H4 (cell line): ENCODE measurements at places on chromosomes 3 and 15.

GRCh38 chr3:127203024-127203423 is 10.1 kb downstream of the PRR23E start:
- DNase-seq = no peak

DNA sequence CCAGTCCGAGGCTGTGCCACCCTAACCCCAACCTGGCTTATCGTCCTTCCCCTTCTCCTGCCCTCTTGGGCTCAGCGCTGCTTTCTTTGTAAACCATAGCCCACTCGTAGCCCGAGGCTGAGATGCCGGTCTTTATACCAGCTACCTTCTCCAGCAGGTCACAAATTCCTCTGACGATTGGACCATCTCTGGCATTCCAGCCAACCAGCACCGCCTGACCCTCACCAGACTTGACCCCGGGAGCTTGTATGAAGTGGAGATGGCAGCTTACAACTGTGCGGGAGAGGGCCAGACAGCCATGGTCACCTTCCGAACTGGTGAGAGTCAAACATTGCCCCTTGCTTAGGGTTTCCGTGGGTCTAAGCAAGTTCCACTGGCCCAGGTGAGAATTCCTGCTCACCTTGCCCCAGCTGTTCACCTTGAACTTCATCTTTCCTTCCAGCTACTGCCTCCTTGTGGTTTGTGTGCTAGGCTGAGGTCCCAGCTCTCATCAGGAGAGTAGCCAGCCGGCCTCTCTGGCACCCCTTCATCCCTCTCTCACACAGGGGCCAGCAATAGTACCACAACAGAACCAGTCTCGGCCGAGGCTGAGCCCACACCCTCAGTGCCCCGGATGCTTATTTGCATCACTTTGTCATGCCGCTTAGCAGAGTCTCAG is 66.7 kb downstream of the BOC start:
- DNase-seq = no peak

DNA sequence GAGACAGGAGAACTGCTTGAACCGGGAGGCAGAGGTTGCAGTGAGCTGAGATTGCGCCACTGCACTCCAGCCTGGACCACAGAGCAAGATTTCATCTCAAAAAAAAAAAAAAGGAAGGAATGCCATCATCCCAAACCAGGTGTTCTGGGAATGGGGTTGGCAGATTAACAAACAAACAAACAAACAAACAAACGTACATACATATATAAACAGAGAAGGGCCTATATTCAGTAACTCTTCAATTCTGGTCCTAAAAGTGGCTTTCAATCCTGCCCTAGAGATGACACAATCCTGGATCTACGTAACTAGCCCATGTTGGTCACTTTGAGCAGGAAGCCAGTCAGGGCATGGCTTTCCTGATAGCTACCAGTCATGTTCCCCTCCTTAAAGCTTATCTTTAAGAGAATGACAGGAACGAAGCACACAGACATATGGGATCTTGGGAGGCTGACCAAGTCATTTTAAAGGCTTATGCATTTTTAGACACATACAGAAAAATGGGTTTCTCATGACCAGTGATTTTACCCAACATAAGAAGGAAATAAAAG is 29.9 kb upstream of the RAB11A start:
- no peak for DNase-seq

GRCh38 chr15:37219211-37219701 is 118.9 kb upstream of the MEIS2 start:
- DNase-seq = no peak

DNA sequence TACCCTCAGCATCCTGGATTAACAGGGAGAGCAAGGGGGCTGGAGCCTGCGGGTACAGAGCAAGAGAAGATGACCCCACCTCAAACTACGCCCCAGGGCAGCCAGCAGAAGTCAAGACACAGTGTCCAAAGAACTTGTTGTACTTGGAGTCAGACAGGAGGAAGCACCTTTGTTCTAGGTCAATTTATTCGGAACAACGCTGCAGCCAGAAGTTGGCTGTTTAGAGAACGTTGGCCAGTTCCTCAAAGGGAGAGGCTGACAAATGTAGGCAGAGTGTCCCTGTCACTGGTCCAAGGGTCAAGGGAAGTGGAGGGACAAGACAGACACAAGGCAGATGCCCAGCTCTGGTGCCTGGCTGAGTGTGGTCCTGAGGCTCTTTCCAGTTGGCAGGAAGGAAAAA is 32.1 kb upstream of the PIAS1 start:
- DNase-seq = no peak

DNA sequence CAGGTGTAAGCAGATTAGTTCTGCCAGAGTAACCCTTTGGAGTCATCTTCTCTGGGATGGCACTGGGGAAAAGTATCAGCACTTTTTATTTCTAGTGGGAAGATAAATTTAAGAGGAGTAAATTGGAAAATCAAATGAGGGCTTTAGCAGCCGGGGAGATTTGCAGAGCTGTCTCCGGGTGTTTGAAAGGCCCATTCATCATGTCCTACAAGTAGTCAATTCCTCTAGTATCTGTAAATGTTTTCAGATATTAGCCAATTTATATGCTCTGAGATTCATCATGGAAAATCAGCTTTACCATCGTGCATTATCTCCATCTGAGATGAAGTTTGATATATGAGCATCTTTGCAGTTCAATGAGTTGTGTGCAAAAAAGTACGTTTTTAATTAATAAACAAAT is 93.6 kb downstream of the CDIN1 start:
- DNase-seq = no peak
